ENCODE measurements at places on chromosomes 16 and 17.

- DNase-seq, result no peak
Measured at GRCh38 chr17:79150799-79151198, 76.2 kb downstream of the ENGASE start.

DNA sequence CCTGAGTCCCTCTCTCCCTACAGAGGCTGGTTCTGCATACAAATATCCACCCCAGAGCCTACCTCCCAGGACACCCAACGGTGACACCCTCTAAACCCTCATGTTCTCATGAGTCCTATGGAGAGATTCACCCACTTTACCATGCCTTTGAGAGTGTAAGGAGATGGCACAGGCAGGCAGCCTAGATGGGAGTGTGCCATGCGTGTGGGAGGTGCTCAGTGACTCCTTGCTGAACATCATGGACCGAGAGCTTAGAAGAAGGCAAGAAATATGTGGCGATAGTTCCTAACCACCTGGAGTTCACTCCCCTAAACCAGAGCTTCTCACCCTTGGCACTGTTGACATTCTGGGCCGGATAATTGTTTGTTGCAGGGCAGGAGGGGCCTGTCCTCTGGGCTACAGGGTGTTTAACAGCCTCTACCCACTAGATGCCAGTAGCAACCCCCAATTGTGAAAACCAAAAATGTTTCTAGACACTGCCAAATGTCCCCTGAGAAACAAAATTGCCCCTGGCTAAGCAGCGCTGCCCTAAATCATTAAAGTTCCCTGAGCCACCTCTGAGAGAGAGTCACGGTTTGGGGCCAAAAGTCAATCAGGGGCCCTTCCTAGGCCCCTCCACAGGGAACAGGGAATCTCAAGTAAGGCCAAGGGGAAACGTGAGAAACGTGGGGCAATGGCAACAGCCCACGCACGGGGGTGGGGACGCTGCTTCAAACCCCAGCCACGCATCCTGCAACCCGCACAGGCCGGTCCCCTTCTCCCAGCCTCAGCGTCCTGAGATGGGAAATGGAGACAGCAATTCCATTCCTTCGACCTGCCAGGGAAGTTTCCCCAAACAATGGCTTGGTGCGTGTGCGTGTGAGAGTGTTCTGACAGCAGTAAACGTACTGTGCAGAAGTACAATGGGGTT, 66.8 kb downstream of the C16orf78 start:
- no peak for DNase-seq

GRCh38 chr17:18257982-18258355, 569 bp downstream of the FLII start:
- DNase-seq, result peak; percentile 66

- no peak for DNase-seq
Measured at GRCh38 chr16:24102209-24102660, 153.9 kb upstream of the CACNG3 start.

- DNase-seq, result no peak
Measured at GRCh38 chr16:57530522-57531252, 5.7 kb downstream of the CCDC102A start.

DNA sequence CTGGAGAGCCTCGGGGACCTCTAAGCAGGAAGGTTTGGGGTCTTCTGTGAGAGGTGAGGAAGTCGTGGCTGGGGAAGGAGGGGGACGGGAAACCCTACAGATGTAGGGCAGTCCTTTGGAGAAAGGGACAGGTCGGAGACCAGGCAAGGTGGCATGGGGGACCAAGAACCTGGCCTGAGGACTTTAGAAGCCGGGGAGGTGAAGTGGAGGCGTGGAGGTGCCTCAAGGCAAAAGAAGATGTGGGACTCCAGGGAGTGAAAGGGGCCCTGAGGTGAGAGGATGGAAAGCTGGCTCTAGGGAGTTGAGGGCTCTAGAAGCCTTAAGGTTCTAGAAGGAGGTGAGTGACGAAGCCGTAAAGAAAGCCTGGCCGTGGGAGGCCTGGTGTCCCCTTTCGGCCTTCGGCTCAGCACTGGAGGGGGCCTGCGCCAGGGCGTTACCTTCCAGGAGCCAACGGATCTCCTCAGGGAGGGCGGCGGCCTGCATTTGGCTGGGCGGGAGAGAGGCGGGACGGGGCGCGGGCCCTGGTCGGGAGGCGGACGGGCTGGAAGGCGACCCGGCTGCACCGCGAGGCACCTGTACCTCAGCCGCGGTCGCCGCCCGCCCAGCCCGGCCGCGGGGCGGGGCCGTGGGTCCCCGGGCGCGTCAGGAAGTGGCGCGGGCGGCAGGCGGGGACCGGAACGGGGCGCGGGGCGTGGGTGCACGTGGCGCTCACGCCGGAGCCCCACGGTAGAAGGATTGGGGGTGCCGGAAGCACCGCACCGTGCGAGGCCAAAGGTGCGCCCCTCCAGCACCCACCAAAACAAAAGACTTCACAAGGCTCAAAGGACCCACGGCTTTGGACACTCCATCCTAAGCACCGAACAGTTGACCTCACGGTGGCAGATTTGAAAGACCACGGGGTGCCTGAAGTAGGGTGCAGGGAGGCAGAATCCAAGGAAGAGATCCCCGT, at the start of gene SKAP1:
TSS of gene SKAP1 (minus strand) at position 577 of the 949 bp plus-strand sequence.
- DNase-seq, result peak; percentile 72

GRCh38 chr17:18035704-18036103, 3.3 kb downstream of the ATPAF2 start:
- DNase-seq, result no peak

Measured in activated CD4-positive, alpha-beta T cell treated with anti-CD3 and anti-CD28 coated beads, Interleukin-2, Interleukin-6, amounts not matched to agents 100 ng/mL and 50 ng/mL, durations not matched to agents 16 hours and 8 hours (primary cell).